COLO829 (cell line): ENCODE measurements at places on chromosomes 5 and 9.

- DNase-seq: peak; percentile 35
These were observed 86.7 kb upstream of the ICE1 start for GRCh38 chr5:5335700-5336264.

GRCh38 chr5:163562071-163562470, 56.7 kb downstream of the MAT2B start:
- no peak for DNase-seq

DNA sequence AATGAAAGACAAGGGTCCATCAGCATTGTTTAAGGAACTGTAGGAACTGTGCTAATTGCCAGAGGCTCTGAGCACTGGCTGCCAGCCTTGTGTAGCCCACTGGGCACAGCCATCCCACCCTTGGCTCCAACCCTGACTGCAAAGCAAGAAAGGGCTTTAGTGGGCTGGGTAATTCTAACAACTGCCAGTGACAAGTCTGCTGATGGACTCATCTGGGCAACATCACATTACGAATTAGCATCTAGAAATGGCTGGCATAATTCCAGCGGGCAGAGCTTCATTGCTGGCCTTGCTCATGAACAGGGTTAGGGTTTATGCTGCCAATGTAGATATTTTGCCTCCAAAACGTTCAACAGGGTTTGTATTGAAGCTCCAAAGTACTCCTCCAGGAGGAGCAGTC, 326.9 kb downstream of the ARHGEF28 start:
- DNase-seq: no peak

DNA sequence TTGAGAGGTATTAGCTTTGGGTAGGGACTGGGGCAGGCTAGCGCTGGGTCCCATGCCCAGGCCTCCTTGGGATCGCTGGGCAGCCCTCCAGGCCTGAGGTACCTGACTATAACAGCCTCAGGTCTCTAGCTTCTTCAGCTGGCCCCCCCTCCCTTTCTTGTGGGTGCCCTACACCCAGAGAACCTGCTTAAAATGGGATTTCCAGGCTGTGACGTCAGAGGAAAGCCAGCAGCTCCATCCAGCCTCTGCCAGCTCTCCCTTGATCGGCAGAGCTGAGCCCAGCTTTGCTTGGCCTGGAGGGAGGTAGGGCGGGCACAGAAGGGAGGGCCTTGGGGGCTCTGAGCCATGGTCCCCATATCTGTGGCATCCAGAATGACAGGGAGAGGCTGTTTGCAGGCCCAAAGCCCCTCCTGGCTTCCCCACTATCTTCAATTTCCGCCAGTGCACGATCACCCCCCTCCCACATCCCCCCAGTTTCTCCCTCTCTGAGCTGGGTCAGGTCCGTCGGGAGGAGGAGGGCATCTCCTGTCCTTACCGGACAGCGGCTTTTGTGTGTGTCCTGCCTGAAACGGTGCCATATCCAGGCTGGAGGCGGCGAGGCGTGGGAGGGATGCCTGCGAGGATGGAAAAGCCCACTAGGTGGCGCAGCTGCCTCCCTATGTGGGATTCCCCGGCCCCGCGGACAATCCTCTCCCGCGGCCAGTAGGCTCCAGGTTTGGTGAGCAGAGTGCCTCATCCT, 10.8 kb downstream of the REEP2 start:
- DNase-seq: peak; percentile 88

- no peak for DNase-seq
These were observed 77.7 kb upstream of the SPEF2 start for GRCh38 chr5:35540002-35540401.

DNA sequence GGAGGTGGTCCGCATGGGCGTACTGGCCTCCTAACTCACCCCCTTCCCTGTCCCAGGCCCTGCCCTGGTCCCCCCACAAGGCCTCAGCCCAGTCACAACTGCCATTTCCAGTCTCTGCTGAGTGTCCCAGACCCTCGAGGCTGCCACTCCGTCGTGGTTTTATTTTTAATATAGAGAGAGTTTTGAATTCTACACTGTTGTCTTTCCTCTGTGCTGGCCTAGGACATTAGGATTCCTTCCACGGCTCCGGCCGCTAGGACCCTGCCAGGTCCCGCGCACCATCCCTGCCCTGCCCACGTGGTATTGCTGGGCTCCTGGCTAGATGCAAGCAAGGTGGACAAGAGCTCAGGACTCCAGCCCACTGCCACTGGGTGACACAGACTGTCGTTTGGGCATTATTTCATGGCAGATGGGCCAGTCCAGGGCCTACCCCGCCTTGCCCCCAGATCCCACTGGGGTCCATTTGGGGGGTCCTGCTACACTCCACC, 53.3 kb downstream of the SAR1B start:
- DNase-seq: no peak

DNA sequence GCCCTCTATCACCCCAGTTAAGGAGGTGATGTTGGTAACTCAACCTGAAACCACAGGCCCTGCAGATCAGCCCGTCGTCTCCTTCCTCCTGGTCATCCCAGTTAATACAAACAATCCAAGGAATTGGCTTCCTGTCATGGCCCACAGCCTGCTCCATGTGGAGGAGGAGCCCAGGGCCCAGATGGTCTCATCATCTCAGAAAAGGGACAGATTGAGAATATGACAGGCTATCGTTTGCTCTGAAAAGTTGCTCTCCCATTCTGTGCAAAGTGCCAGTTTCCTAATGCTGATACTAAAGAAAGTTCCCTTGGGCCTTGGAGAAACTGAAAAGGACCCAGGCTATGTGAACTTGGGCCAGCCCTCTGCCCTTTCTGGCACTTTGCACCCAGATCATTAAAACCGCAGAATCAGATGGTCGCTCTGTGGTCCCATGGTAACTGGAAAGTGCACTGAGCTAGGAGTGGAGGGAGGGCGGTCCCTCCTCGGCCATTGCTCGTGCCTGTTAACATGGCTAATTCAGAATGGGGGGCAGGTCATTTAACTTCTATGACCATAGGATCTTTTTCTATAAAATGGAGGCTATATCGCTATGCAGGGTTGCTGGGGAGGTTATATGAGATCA, 675 bp upstream of the SPAAR start:
- DNase-seq: peak; percentile 40

- no peak for DNase-seq
These were observed 69.3 kb downstream of the MAT2B start for GRCh38 chr5:163574472-163575440.

DNA sequence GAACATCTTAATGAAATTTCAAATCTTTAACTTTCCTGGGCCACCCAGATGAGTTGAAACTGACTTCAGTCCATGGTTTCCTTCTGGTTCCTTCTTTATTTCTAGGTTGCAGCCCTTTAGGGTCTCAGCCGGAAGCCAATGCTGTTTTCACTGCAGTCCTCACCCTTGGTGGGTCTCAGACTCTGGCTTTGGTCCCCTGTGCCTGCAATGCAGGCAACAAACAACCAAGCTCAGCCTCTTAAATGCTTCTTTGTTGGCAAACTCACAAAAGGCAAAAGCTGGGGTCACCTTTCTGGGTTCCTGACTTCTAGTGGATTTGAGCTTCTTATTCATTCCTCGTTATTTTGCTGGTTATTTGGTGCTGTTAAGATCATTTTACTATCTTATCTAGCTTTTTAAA, 19.3 kb upstream of the APC start:
- no peak for DNase-seq

DNA sequence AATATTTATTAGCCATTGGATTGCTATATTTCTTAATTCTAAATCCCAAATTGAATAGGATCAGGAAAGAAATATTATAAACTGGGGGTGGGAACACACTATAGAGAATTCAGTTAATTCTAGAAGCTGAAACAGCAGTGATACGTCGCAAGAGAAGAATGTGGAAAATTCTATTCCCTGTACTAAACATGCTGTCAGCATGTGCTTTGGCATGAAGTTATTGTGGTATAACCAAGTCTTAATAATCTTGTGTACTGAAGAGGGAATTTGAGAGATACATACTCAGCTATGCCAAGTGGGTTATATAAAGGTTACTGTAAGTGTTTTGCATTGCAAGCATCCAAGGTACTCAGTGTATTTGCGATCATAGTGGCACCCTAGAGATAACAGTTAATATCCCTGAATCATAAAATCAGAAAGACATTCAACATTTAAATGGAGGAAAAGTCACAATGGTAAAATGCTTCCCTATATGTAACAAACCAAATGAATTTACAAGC, 1492.9 kb upstream of the C9orf72 start:
- no peak for DNase-seq

GRCh38 chr9:974996-975739, 1.3 kb upstream of the DMRT3 start:
- DNase-seq: no peak

DNA sequence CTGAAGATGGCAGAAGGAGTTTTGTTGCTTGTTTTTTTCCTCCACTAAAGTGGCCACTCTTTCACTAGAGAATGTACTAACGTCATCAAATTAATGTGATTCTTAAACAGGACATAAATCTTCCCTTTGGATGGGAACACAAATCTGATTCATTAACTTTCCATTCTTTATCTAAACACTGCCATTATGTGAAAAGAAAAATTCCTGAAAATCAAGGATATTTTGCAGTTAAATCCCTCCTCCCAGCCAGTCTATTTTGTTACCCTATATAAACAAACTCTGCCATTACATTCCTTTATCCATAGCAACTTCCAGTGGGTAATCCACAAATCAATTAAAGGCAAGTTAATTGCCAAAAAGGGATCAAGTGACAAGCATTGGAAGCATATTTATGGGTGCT, 546.5 kb downstream of the PDE4D start:
- DNase-seq: no peak

DNA sequence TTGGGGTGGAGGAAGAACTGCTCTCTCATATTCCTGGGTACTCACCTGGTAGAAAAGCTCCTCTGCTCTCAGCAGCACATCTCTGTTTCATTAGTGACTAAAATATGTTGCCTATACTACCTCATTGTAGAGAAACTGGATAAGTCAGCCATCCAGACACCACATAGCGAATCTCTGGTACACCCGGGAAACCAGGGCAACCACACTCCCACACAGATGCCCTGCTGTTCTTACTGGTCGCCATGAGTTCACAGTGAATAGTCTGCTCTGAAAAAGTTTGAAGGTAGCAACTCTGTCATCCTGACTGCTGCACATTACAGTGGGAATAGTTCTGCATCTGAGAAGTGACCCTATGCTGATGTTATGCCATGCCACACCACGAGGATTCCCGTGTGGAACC, 135.0 kb downstream of the ENTREP1 start:
- DNase-seq: no peak

- DNase-seq: no peak
These were observed 68.6 kb upstream of the LRRTM2 start for GRCh38 chr5:138943599-138944173.

- DNase-seq: no peak
These were observed 1.6 kb downstream of the B4GALT1 start for GRCh38 chr9:33165263-33166151.

DNA sequence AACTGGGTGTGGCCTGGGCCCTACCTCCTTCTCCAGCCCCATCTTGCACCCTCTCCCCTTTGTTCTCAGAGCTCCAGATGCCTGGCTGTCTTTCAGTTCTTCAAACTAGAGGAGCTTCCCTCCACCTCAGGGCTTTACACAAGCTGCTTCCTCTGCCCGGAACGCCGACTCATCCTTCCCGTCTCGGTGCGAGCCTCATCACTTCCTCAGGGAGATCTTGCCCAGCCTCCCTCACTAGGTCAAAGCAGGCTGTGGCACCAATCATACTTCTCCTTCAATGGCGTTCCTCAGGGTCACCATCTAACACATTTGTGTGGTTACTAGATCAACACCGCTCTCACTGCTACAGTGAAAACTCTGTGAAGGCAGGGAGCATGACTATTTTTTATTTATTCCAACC, 56.2 kb upstream of the ZSWIM6 start:
- DNase-seq: no peak

DNA sequence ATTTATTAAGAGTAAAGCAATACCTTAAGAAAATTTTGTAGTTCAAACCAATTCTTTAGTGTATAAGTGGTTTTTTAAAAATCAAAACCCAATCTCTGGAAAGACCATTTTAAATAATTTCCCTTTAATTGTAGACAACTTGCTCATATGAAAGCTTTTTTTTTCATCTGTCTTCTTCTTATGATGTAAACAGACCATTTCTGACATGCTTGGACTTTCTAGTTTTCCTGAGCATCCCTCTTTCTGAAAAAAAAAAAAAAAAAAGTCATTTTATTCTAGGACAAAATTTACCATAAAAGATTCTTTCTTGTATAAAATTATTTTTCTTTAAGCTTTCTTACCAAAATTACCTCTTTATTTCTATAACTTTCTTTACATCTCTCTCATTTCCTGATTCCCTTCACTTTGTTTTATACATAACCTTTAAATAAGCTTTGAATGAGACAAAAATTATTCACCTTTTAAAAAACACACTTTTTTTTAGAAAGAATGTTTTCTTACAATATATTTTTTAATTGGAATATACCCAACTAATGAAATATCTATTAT, 67.5 kb downstream of the COL15A1 start:
- DNase-seq: no peak

- no peak for DNase-seq
These were observed 171.7 kb downstream of the ATPSCKMT start for GRCh38 chr5:10077791-10078545.

- no peak for DNase-seq
These were observed 118.2 kb downstream of the BOD1 start for GRCh38 chr5:173498286-173498685.

DNA sequence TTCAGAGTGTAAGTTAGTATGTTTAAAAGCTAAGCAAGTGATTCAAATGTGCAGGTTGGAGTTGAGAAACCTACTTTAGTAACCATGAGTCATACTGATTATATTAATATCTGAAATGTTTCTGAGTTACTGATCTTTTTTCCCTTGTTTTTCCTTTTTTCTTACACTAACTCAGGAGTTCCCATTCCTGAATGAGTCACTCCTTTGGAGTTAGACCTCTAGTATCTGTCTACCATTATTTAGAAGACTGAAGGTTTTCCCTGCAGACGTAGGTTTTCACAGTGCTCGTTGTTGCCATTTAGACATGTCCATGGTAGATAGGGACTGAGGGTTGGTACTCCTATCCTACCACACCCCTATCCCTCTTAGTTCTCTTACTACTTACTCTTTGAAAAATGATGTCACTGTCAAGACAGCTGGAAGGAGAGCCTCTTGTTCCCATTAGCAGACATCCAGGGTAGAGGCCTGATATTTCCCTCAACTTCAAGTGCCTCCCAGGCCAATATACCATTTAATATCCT, 20.2 kb downstream of the OCLN start:
- no peak for DNase-seq

DNA sequence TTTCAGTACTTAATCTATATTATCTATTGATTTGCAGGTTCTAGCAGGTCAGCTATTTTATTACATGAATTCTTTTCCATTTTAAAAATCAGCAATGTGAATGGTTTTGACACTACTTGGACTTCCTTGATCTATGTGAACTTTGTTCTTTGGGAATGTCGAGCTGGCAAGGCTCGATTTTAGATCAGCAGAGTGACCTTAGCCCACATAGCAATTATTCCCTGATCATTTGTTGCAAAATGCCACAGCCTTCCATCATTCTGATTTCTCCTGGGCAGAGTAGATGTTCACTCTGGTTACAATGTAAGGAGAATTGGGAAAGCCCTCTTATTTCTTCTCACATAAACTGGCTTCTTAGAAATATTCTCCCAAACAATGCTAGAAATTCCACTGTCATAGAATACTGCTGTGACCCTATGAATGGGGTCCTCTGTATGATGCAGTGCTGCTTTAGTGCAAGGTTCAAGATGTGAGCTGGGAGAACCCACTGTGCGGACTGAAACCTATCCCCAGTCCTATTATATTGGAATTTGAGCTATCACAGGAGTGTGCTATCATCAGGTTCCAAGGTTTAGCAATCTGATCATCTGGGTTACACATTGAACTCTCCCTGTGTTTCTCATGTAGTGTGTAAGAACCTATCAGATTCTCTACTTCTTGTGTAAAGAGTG, 15.7 kb upstream of the GDA start:
- DNase-seq: no peak

GRCh38 chr5:95786821-95787418, 35.6 kb downstream of the GLRX start:
- DNase-seq: no peak

GRCh38 chr9:120635011-120635410, 55.0 kb upstream of the CDK5RAP2 start:
- DNase-seq: no peak
